Testis (tissue), 5 donors: ENCODE measurements at places on chromosomes 2 and 18. TPM values are rescaled to one million over a fixed set of nuclear protein-coding genes. Genes with fewer than 3 reads are reported as not detected.

The KIF1A gene
- total RNA-seq, result 42.1 TPM

- no peak for DNase-seq
Measured at GRCh38 chr2:153487448-153487847, 8.9 kb upstream of the RPRM start.

DNA sequence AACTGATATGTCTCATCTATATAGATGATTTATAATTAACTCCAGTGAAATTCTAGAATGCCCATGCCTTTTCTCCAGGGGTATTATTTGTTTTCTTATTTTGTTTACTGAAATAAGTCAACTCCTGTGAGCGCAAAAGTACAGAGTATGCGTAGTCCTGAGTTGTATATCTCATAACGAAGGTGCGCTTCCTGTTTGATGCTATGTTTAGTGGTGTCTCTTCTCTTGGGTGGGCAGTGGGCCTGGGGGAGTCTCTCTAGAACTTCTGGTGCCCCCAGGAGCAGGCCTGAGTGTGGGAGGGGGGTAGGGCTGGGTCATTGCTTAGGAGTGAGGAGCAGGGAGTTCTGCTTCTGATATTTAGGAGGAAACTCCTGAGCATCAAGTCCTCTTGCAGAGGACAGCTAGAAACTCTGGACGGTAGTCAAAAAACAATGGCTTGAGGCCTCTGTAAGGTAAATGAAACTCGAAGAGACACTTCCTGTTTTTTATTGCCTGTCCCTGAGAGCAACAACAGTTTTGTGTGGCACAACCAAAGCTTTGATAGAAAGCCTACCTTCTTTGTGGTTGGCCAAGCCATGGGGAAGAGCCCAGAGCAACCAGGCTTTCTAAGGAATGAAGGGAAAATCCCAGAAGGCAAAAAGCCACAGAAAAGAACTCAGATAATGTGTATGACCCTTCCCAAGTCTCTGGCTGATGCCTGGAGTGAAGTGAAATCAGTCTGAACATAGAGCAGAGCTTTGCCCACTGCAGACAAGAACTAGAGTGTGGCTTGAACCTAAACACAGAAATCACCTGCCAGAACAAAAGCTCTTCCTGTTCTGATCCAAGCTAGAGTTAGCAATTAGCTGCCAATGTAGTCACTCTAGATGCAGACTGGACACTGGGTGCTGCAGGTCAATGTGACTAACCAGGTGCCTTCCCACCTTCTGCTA, 8.5 kb upstream of the SP140L start:
- DNase-seq, result no peak

The EPHA4 gene
- 139 TPM for total RNA-seq

DNA sequence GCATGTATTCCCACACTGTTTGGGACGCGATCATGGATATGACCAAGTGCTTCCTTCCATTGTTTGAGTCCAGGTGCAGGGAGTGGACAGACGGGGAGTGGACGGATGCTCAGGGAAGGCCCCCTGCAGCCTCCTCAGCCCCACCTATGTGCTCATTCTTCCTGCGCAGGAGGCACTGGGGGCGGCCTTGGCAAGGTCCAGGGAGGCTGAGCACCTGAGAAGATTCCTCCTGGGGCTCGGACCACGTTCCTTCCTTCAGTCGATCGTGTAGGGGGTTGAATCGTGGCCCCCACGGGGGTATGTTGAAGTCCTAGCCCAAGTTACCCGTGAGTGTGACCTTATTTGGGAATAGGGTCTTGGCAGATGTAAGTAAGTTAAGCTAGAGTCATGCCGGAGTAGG, 60.4 kb downstream of the ASB1 start:
- DNase-seq, result no peak
